NCI-H2107 (cell line): ENCODE measurements at places on chromosomes 2 and 18.
A peak's percentile ranks its signal among the peaks of the same experiment; 100 is the strongest.

- no peak for DNase-seq
These were observed 4.7 kb downstream of the LAMA1 start for GRCh38 chr18:7112936-7113335.

- no peak for DNase-seq
These were observed 10.5 kb upstream of the EPAS1 start for GRCh38 chr2:46286715-46287114.

- DNase-seq, result no peak
These were observed 203.7 kb downstream of the SETBP1 start for GRCh38 chr18:44884431-44884830.

- no peak for DNase-seq
These were observed 520.8 kb downstream of the PARD3B start for GRCh38 chr2:205066081-205066480.

DNA sequence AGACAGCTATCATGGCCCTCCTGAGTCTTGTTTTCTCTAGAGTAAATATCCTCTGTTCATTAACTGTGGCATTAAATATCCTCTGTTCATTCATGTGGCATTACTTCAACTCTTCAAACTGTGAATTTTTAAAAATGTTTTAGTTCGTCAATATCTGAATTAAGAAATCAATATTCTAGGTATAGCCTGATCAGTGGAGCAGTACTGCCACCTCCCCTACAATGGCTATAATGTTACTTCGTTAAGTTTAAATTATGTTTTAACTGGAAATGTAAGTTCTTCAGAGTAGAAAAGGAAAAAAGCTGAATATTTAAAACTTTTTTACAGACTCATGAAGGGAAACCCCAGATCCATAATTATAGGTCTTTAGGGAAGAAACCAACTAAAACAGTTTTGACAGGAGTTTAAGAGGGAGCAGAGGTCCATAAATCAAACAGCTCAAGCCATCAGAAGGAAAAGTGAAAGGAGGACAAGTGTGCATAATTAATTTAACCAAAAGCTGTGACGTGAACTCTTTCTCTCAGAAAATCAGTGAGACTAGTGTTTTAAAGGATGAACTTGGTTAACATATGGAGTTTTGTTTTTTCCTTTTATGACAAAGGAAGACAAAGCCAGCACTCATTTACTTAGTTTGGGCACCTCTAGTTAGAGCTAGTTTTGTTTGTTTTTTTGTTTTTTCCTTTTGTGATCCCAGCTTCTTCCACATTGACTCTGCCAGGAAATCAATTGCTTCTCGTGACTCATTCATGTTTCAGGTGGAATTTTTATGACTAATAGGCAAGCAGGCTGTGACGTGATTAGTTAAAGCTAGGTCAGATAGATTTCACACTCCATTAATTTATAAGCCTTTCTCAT lies 44.9 kb downstream of the RBBP8 start:
- no peak for DNase-seq

DNA sequence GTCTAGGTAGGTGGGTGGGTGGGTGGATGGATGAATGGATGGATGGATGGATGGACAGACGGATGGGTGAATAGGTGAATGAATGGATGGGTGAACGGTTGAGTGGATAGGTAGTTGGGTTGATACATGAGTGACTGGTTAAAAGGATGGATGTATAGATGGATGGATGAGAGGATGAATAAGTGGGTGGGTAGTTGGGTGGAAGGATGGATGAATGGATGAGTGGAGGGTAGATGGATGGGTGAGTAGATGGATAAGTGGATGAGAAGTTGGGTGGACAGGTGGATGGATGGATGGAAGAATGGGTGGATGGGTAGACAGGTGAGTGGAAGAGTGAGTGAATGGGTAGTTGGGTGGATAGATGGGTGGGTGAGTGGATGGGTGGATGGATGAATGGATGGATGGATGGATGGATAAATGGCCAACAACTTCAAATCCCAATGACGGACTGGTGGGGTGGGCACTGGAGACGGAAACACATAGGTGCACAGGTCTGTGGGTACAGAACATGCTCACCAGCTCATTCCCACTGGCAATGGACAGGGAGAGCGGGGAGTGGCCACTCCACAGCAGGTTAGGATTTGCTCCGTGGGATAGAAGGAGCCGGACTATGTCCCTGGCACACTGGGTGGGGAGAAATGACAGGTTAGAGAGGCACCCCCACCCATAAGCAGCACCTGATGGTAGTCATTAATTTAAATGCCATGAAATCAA lies 48.8 kb downstream of the ANKMY1 start:
- DNase-seq, result no peak

GRCh38 chr18:44715245-44715644 lies 34.6 kb downstream of the SETBP1 start:
- peak; percentile 11 for DNase-seq

- DNase-seq, result no peak
These were observed 1.7 kb downstream of the MZT2B start for GRCh38 chr2:130183512-130184373.

DNA sequence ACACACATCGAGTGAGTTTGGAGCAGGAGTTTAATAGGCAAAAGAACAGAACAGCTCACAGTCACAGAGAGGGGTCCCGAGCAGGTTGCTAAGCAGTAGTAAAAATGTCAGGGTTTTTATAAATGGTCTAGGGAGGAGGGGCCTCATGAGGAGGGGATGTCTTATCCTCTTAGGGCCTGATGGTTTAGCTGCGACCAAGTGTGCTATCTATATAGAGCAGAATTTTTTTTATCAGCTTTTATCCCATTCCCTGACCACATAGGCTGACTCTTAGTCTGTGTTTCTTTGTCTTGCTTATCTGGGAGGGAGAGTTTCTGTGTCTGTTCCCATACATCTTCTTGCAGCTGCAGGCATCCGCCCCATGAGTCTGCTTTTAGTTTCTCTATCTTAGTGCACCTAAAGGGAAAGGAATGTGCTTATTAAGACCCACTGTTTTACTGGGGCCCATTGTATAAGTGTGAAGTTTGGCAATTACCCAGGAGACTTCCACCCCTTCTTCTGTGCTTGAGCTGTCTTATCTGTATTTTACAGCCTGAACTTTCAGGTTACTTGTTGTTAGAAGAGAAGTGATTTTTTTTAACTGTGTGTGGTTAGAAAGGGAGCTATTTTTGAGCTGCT lies 30.4 kb upstream of the GMCL1 start:
- DNase-seq, result no peak

DNA sequence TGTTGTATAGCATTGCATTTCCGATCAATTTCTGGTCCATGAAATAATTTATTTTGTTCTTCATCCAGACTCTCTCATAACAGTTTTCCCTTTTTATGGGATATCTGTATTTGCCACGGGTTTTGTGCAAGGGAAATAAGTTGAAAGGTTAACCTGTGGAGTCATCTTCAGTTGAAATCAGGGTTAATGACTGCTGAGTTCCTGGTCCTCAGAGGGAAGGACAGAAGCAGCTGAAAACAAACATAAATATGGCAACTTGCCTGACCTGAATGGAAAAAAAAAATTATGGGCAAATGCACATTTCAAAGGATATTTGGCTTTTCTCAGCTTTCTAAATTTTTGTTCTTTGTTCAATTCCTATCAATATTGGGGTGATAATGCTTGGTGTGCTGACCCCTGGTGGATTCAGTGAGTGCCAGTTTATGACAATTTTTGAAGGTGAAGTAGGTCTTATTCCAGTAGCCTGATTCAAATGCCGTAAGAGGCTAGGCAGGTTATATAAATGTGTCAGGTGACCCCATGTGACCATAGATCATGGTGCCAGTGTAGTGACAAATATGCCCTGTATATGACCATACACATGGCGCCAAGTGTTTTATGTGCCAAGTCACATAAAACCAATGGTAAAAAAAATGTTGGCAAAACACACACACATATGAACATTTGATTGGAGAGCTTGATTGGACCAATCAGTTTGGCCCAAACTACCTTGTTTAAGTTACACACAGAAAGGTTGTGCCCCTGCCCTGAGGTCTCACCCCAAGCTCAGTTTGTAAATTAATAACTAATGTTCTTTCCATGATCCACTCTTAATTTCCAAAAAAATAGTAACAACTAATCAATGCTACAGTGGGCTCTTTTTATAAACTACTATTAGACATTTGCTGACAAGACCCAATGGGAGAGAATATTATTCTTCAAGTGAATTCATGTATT lies 47.6 kb upstream of the FAM124B start:
- DNase-seq, result no peak

DNA sequence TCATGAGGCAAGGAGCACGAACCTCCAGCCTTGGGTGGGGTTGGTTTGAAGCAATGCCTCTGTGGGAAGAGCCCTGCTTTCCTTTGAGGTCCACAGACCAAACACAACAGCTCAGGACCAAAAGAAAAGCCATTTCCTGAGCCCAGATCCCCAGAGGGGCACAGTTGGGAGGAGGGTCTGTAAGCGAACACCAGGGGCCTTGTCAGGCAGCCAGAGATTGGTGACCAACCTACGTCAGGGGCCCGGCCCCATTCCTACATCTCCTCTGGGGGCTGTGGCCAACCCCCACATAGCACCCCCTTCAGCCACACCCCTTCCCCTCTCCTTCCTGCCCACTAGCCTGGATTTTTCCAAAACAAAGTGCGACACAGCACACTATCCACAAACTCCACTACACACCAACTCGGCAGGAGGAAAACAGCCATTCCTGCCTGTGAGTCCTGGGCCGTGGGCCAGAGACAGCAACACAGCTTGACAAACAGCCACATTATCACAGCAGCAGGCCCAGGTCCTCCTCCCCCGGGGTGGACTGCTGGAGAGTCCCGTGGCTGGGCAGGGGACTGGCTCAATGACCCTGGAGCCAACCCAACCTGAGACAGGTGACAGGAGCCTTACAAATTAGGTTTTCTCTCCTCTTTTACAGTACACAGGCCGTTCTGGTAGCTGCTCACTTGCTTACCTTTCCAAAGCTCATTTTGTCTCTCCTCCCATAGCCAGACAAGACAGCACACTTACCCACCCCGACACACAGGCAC lies 98.8 kb downstream of the TNS1 start:
- no peak for DNase-seq

GRCh38 chr2:204177977-204178522 lies 241.5 kb downstream of the ICOS start:
- DNase-seq, result no peak

DNA sequence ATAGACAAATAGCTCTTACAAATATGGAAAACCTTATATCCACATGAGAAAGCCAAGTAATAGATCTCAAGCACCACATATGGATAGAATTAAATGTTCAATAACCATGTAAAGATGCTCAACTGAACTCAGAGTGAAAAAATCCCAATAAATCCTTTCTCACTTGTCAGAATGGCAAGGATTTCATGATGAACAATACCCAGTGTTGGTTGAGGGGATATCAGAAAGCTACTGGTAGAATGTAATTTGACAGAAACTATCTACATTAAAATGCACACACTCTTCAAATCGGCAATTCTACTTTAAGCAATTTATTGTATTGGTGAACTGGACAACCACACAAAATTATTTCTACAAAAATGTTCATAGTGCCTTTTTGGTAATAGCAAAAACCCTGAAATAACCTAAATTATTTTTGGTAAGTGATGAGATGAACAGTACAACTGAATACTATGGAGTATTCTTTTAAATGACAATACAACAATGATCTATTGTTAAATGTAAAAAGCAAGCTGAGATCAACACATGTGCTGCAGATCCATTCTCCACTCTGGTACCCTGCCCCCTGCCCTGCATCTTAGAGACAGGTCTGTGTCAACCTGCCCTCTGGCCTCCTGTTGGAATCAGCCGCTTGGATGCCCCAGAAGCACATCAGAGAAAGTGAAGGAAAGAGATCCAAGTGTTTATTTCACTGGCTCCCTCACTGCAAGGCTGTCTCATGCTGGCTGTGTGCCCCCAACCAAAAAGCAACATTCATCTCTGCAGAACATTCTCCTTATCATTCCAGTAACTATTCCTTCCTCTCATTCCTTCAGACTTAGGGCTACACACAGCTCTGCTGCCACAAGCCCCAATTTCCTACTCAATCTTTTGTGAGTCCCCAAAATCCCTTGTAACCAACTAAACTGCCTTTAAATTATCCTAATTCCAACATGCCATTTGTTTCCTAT lies 442.5 kb downstream of the LRATD1 start:
- no peak for DNase-seq

GRCh38 chr2:168796090-168796577 lies 6.3 kb upstream of the NOSTRIN start:
- DNase-seq, result no peak

- DNase-seq, result no peak
These were observed 23.0 kb downstream of the DBI start for GRCh38 chr2:119389615-119390306.

- no peak for DNase-seq
These were observed 98.5 kb downstream of the CERKL start for GRCh38 chr2:181558371-181558770.

DNA sequence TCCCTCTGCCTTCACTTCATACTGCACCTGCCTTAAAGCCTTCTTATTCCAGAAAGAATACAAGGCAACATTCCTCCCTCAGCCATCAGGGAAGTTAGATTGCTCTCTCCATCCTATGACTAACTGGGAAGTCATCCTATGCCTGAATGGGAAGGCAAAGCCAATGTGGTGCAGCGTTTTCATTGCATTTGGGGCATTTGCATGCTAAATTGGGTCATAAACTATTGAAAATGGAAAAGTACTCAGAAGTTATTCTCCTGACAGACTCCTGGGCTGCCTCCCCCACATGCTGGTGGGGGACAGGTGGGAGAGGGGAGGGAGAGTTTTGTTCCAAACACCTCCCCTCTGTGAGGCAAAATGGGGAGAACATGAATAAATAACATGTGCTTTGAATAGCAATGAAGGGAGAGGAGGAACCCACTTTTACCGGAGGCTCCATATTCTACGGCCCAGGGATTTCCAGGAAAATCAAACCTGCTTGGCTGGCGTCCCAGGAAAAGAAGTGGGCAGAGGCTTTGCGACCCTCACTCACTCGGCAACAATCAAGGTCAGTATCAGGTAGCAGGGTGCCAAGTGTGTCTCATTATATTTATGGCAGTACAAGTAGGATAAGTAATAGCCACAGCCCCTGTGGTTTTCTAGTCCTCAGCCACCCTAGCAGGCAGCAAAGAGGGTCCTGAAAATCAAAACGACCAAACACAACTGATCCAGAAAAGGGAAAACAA lies 84.1 kb downstream of the BOD1L2 start:
- DNase-seq, result no peak

DNA sequence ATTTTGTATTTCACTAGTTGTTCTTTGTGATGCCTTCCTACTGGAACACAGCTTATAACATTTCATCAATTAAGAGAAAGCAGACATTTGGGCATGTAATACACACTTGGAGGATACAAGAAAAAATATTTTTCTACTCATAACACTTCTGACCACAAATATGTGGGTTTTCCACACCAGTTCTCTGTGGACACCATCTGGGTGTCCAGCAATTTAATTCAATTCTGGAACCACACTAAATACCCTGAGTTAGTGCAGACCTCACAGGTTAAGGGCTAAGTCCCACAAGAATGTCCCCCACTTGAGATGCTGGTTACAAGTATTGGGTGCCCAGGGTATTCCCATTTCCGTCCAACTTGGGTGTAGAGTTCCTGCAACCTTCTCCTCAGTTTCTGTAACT lies 91.1 kb upstream of the SKOR2 start:
- no peak for DNase-seq

- DNase-seq, result no peak
These were observed 113.5 kb downstream of the ZNF236 start for GRCh38 chr18:76935722-76936337.
